ENCODE measurements at places on chromosomes 6 and 20.

DNA sequence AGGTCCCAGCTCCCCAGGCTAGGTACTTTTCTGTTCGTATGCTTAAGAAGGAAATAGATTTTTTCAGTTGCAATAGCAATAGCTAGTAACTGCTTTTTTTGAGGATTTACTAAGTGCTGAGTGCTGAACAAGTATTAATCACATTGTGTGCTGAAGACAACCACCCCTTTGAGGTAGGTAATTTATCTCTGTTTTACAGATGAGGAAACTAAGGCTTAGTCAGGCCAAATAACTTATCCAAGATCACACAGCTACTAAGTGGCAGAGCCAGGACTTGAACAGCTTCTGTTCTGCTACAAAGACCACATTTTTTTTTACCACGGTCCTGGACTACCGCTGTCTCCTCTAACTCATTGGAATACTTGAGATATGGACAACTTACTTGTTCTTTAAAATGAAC is 39.8 kb downstream of the LRRN4 start:
- DNase-seq: no peak

DNA sequence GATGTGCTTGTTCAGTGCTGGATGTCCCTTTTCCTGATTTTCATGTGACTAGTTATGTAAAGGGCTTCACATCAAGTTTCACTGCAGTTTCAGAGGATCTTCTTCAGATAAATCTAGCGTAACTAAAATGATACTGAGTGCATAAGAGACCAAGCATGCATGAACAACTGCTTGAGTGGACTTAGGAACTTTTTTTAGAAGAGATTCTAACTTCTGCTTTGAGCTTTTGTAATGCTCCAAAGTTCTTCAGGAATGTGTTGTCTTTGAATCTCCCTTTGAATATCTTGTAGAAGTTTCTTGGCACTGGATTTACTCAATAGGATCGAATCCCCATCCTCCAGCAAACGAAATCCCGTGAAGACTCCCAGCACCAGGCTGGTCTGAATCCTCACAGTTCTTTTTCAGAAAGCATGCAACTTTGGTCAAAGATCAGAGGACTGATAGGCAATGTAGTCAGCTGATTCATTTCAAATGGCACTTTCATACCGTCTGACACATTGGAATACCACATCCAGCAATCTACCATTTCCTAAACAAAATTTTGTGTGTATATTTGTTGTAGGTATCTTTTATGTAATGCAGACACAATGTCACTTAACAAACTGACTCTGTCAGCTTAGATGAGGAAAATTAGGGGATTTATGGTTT is 33.2 kb downstream of the ENPP1 start:
- no peak for DNase-seq

DNA sequence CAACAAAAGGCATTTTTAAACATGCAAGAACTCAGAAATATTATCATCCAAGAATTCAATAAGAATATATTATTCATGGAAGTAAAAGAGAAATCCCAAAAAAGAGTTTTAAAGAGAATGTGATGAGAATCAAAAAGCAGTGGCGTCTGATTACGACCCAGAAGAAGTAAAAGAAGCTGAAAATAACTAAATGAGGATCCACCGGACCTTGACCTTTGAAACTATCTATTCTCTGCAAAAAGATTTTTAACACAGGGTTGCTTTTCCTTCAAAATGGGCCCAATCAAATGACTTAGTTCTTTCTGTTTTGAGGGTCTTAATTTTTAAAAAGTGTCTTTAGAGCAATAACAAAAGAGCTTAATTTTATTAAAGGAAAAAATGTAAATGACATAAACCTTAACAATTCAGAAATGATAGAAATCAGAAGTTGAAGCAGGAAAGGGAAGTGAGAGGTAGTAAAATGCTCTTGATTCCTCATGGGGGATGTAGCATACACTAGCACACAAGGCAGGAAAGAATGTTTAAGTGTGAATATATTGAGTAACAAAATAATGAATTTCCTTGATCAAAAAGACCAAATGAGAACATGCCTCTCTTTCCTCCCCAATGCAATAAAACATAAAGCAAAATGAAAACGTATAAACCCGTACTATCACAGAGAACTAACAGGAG is 223.1 kb upstream of the PRDM1 start:
- no peak for DNase-seq

GRCh38 chr6:53244958-53245357 is 96.3 kb upstream of the GCM1 start:
- no peak for DNase-seq

DNA sequence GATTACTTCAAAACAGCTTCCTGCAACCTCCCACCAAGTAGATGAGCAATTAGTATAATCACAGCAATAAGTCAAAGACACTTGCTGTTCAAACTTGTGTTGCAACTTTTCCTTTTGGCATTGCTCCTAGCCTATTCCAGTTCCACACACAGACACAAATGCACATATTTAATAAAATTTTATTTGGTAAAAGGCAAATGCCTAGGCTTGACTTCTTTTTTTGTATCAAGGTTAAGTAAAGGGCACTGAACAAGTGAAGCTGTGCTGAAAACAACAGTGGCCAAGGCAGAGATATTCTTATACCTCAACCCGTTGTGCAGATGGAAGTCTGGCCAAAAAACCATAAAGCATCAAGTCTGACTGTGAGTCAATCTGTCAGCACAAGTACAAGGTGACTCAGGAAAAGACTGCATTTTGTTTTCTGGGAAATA is 708.4 kb upstream of the CITED2 start:
- no peak for DNase-seq

- DNase-seq: no peak
Observed at GRCh38 chr20:7866285-7866684, 74.0 kb downstream of the HAO1 start.

GRCh38 chr6:149999636-150000035 is 25.7 kb downstream of the RAET1L start:
- no peak for DNase-seq

DNA sequence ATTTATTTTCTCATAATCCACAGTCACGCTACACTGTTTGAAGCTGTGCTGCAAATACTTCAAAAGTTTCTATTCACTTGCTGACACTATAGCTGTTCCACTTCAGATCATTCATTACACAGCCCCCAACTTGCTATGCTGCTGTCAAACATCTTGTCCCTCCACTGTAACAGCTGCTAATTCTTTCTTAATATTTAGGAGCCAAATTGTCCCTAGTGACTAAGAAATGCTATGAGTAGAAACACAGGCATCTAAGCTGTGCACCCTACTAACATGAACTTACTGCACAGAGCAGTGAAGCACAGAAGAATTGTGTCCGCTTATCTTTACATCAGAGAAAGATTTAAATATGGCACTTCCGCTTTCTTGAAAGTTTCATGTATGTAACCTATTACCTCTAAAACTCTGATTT is 91.3 kb downstream of the PDE10A start:
- DNase-seq: no peak

- DNase-seq: no peak
Observed at GRCh38 chr20:41098703-41099250, 38.6 kb upstream of the PLCG1 start.

DNA sequence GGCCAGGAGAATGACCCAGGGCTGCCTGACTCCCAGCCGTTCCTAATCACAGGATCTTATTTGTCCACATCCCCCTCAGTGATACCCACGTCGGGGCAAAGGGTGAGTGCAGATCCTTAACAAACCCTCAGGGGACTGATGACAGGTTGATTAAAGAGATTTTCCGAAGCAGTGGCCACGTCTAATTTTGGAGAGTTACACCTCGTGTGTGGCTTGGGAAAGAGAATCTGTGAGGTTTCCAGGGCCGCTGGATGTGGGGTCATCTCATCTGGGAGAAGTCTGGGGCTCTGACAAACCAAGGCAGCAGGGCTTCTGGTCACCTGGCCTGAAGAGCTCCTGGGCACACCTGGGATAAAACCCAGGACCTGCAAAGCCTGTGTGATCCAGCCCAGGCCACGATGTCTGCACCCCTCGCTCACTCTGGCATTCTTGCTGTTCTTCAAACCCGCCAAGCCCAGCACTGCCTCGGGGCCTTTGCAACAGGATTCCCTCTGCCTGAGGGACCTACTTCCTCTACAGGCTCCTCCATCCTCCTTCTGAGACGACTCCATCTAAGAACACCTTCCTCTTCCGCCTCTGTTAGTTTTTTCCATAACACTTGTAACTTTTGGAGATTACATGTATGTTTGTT is 4.7 kb downstream of the JPH2 start:
- DNase-seq: no peak

DNA sequence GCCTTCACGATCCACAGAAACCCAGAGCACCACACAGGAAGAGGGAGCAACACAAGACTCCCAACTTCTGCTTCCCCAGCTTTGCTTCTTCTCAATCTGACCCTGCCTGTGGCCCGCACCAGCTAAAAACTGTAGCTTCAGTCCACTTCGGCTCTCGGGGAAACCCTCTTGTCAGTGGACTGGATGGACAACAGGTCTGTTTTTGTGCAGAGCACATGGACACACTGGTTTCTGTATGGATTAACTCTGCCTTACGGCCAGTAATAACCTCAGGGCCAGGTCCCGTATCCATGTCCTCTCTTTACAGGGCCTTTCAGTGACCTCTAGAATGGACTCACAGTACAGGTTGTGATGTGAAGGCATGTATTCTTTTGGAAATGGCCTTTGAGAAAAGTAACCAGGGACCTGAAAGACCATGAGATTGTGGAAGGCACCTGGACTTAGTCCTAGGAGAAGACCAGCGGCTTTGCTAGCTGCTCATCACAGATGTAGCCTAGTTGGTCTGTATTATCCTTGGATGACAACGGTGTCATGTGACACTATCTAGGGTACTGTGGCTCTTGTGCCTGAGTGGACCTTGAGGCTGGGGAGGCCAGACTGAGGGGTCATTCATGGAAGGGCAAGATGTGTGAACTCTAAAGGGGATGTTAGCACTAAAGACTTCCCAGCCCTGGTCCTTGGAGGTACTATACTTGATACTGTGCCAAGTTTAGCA is 5.8 kb downstream of the POLR1C start:
- no peak for DNase-seq
